Immature natural killer cell (primary cell): ENCODE measurements at places on chromosomes 16 and 17. TPM values are rescaled to one million over a fixed set of nuclear protein-coding genes. Genes with fewer than 3 reads are reported as not detected.

The ATXN1L gene
- 9.6 TPM for polyA plus RNA-seq

The CCDC200 gene
- polyA plus RNA-seq: 1.2 TPM

The MAF gene
- 1.9 TPM for polyA plus RNA-seq

The CFAP97D1 gene
- not detected for polyA plus RNA-seq

DNA sequence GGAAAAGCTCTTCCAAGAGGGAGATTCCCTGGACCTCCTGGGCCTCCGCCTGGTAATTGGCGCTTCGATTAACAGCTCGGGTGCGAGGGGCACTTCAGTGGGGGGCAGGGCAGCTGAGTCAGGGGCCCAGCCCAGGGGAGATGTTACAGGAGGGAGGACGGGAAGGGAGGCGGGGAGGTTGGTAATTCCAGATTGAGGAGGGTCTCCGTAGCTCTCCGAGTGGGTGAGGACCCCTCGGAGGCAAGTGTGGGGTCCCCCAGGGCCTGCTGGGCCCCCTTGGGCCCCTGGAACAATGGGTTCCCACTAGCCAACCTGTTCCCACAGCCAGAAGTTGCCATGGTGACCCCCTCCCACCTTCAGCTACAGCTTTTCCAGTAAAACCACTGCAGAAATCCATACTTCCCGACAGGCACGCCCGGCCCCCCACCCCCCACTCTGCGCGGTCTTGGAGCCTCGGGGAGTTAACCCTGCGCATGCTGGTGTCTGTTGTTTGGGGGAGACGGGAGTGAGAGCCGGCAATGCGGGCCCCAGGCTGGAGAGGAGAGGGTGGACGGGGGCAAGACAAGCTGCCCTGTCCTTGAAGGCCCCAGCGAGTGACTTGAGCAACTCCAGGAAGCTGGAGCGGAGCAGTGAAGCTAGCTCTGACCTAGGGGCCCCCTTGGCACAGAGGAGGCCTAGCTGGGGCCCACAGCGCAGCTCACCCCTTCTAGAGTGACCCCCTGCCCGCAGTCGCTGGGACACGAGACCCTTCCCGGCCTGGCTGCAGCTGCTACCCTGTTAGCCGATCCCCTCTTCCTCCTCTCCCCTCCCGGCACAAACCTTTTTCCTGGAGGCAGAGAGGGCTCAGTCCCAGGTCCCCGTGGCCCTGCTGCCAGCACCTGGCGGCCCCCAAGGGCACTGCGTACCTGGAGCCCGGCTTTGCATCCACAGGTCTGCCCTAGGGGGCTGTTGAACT is 37.8 kb downstream of the TMEM235 start:
- DNase-seq: no peak

GRCh38 chr16:49050607-49051006 is 231.0 kb downstream of the CBLN1 start:
- no peak for DNase-seq

DNA sequence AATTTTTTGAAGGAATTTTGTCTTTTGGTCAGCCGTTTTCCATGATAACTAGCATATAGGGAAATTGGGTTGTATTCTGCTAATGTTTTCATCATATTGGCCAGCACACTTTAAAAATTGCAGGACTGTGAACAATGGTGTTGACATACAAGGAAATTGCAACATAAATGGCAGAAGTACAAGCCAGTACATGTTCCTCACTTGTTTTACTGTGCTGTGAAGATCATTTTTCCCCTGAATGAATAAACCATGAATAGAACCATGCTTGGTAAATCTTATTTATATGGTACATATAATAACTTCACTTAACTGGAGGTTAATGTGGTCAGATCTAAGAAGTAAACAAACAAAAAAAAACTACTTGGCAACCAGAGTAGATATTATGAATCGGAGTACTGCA is 22.8 kb downstream of the OMG start:
- DNase-seq: no peak

DNA sequence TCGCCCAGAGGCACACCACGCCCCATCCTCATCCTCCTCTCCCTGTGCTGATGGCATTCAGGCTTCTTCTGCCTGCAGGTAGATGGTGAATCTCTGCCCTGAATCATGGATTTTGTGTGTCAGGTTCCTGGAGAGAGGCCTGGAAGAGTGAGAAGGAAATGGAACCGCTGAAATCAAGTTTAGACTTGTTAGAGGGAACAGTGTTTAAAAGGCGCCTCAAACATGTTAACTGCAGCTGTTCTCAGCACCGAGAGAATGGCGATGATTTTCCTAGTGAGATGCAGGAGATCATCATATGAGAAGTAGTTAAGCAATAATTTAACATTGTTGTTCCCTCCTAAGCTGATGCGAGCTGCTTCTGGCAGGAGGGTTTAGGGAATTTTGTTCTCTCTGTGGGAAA is 744.4 kb upstream of the EEF2KMT start:
- no peak for DNase-seq

- no peak for DNase-seq
Observed at GRCh38 chr17:76382351-76382802, 2.0 kb upstream of the SPHK1 start.

DNA sequence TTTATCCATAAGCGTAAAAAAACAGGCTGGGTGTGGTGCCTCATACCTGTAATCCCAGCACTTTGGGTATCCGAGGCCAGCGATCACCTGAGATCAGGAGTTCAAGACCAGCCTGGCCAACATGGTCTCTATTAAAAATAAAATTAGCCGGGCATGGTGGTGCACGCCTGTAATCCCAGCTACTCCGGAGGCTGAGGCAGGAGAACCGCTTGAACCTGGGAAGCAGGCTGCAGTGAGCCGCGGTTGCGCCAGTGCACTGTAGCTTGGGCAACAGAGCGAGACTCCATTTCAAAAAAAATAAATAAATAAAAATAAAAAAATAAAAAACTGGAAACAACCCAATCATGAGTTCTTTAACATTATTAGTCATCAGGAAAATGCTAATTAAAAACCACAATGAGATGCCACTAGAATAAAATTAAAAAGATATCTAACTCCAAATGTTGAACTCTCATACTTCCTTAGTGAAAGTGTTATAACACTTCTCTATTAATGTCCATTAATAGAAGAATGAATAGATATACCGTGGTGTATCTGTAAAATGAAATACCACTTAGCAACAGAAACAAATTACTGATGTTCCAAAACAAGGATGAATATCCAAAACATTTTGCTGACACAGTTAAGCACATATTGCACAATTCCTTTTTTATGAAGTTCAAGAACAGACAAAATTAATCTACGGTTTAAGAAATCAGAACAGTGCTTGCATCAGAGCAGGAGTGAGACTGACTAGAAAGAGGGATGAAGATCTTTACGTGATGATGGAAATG is 13.1 kb downstream of the MPHOSPH6 start:
- no peak for DNase-seq

DNA sequence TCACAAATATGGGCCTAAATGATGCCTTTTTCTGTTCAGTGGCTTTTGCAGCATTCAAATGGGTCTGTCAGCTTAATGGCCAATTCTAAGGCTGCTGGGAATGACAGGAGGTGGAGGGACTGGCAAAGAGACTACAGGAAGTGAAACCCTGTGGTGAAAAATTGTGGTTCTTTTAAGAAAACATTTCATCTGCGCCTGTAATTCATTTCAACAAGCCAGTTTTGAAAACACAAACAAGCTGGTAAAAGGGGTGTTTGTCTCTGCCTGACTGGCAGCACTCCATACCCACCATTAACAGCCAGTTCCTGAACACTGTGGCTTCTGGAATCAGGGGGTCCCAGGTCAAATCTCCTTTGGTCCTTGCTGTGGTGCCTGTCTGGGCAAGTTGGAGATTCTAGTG is 3.6 kb upstream of the KDM8 start:
- DNase-seq: peak; percentile 47

- peak; percentile 21 for DNase-seq
Observed at GRCh38 chr16:57617604-57618111, 10.8 kb upstream of the ADGRG1 start.

DNA sequence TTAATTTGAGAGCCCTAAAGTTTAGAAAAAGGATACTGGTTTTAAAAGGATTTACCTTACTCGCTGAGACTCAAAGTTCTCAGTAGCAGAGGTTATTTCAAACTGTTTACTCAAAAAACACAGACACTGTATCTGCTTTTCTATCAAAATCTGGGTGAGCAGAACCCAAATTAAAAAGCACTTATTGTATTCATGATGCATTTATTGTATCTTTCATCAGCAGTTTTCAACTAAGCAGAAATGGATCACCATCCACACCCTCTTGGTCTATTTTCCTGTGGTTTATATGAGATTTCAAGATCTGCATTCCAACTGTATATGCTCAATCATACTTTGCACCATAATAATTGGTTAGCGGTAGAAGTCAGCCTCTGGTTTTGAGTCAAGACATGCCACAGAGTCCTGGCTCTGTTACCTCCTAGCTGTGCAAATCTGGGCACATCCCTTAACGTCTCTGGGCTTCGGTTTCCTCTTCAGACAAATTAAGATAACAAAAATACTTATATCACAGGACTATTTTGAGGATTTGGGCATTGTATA is 109.5 kb downstream of the ASIC2 start:
- DNase-seq: no peak

- no peak for DNase-seq
Observed at GRCh38 chr16:13926464-13926863, 6.5 kb downstream of the ERCC4 start.

DNA sequence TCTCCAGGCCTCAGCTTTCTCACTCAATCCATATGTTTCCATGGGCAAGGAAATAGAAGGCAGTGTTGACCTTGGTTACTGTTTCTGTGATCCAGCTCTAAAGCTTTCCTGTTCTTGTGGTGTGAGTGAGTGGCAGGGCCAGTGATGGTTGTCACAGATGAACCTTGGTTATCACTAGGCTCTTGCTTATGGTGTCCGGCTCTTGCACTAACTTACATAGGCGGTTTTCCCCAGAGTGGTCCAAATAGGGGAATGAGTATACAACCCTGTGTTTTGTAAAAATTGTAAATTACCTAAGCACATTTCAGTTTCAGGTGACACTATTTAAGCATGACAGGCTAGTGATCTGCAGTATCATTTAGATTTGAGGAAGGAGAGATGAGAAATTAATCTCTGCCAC is 6.8 kb downstream of the MFSD11 start:
- DNase-seq: no peak

DNA sequence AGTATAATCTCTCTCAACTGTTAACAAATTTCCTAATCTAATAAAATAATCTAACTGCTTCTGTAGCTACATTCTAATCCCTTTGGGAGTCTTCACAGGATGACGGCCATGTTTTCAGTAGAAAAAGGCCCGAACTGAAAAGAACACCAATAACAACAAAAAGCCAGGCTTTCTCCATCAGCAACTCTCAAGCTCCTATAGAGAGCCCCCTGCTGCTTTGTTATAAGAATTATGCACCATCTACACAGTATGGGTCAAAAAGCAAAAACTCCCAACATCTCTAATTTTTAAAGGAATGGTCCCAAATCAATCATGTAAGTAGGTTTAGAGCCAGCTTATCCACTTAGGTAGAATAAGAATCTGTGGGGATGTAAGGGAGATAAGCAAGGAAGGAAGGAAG is 163.6 kb upstream of the C17orf78 start:
- DNase-seq: no peak

GRCh38 chr17:10266296-10266876 is 68.0 kb upstream of the GAS7 start:
- DNase-seq: no peak

- no peak for DNase-seq
Observed at GRCh38 chr16:14020141-14020540, 51.0 kb upstream of the MRTFB start.
